ENCODE measurements at places on chromosomes 6 and 20.

DNA sequence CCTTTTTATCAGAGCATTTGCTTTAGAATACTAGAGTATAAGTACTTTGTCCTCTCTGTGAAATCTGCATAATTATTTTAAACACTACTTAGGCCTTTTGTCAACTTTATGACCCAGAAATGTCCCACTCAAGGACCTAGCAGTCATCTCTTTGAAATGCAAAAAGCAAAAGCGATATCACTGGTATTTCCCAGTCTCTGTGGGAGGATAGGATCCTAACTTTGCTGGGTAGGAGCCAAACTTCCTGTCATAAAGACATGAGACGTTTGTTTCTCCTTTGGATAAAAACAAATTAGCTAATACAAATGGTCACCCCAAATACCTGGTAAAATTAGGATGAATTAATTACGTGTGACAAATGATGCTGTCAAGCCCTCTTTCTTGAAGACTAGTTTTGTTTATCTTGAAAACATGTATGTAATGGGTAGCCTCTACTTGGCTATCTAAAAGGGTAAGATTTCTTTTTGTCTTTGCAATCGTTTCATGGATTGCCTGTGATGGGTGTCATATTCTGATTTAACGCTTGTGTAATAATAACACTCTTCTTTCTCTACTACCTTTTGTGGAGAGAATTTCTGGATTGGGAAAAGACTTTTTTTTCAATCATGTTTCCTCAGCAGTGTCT, 36.2 kb downstream of the DCDC2 start:
- no peak for DNase-seq

- no peak for DNase-seq
Observed at GRCh38 chr6:42769051-42769450, 12.8 kb upstream of the BICRAL start.

DNA sequence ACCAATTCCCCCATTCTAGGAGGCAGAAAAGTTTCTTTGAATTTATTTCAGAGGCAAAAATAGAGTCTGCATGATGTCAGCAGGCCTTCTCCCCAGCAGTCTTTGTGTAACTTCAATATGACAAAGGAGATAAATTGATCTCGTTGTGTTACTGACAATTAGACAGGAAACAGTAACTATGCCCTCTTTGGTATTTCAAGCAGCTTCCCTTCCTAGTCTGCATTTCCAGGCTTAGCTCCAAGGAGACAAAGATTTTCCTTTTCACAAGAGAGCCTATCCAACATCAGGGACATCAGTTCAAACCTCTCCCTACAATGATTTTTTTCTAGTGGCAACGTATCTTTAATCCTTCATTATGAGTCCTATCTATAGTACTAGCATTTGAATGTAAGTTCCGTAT, 245.9 kb upstream of the HSF2 start:
- DNase-seq = no peak

DNA sequence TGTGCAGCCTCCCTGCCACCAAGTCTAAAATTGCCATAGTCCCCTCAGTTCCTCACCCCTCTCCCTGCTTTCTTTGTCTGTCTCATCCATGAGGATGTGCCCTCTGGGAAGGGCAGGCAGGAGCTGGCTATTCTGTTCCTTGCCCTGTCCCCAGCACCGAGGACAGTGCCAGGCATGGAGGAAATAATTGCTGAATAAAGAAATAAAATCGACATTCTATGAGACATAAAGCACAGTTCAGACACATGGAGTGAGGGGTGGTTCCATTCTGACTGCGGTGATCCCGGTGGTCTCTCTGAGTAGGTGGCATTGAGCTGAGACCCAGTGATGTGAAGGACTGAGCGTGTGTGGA, 23.5 kb upstream of the NOL4L start:
- DNase-seq = no peak

GRCh38 chr20:2692036-2692885, at the start of gene EBF4:
Gene EBF4 (plus strand): TSS chr20:2692780. CDS start chr20:2693646, 866 bp downstream.
- peak; percentile 61 for DNase-seq

GRCh38 chr6:163947276-163947675, 532.8 kb downstream of the QKI start:
- DNase-seq = no peak
